ENCODE measurements at places on chromosomes 4 and X.
A peak's percentile ranks its signal among the peaks of the same experiment; 100 is the strongest.

GRCh38 chrX:53438174-53438831 is 4.1 kb upstream of the HSD17B10 start:
- no peak for DNase-seq

- peak; percentile 77 for DNase-seq
Observed at GRCh38 chrX:112841114-112841819, 636 bp upstream of the AMOT start.

- no peak for DNase-seq
Observed at GRCh38 chr4:85555206-85555605, 80.3 kb downstream of the ARHGAP24 start.

- DNase-seq = no peak
Observed at GRCh38 chr4:100838286-100838685, 320.5 kb upstream of the EMCN start.

DNA sequence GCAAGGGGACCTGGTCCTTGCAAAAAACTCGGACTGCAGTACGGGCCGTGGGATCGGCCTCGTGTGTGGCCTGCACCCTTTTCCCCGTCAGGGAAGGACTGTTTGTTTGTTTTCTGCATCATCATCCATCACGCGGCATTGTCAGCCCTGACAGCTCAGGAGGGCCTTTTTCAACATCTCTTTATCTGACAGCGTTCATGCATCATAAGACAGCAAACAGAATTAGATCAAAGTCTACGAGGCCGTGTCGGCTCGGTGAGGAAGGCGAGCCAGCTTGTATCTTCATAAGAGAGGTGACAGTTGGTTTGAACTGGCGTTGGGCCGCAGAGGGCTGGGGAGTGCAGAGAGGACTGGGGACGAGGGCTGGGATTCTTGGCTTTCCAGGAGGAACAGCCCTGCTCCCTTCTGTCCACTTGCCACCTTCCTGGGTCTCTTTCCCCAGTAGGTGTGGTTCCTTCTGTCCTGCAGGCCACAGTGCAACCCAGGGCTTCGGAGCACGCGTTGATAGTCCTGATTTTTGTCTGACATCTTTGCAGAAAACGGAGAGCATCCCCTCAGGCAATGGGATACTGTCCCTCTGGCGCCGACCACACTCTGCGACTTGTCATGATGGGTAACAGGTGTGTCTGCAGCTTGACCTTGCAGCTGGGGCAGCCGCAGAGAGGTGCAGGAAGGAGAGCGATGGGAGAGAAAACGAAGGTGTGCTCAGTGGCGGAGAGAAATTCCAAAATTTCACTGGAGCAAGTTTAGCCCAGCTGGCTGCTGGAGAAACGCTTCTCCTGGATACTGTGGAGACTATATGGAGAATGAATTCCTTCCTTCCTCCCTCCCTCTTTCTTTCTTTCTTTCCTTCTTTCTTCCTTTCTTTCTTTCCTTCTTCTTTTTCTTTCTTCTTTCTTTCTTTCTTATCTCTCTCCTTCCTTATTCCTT is 104.0 kb upstream of the SHOX start:
- no peak for DNase-seq

DNA sequence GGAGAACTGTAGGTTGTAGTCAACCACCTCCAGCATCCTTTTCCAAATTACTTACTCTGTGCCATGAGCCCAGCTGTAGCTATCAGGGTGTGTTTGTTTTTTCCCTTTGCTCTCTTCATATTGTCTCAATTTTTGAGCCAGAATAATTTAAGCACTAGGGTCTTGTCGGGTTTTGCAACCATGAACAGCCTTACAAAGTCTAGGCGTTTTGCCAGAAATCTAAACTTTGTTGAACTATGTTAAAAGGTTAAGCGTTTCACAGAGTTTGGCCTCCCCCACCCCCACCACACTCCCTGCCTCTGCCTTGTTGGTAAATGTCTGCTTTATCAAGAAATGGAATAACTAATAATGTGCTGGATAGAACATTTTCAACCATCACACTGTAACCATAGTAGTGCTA is 190.6 kb upstream of the TTC29 start:
- DNase-seq = no peak

- DNase-seq = no peak
Observed at GRCh38 chr4:24853142-24853541, 57.8 kb downstream of the SOD3 start.
